ENCODE measurements at places on chromosomes 4 and X.

DNA sequence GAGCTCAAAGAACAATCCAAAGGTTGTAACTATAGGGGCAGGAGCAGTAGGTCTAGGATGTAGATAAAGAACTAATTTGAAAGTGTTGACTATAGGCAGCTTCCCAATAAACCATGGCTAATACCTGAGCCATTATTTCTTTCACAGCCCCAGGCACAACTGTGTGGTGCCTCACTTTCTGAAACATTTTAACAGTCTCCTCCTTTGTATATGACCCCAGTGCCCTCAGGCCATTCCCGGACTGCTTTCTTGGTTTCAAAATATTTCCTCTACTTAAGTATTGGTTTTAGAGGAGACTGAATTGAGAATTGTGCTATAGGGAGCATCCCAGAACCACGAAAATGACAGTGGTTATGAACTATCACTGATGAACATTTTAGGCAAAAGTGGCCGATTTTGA lies 728.7 kb downstream of the IL1RAPL1 start:
- DNase-seq = no peak

GRCh38 chrX:112678831-112679230 lies 907 bp downstream of the LHFPL1 start:
- DNase-seq = no peak

DNA sequence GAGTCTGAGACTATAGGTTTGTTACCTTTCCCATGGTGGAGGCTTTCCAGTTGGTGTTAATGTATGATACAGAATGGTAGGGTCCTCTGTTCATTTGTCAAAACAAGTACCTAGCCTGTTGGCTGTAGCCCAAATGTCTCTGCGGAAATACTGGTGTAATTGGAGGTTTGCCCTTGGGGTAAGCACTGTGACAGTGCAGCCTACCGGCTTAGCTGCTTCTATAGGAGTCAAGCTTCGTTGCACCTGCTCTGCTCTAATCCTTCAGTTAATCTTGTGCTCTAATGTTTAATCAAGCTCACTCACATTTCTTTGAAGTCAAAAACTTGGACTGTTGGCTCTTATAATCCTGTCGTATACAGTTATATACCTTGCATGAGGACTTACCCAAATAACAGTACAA lies 203.4 kb downstream of the CCNG2 start:
- no peak for DNase-seq

DNA sequence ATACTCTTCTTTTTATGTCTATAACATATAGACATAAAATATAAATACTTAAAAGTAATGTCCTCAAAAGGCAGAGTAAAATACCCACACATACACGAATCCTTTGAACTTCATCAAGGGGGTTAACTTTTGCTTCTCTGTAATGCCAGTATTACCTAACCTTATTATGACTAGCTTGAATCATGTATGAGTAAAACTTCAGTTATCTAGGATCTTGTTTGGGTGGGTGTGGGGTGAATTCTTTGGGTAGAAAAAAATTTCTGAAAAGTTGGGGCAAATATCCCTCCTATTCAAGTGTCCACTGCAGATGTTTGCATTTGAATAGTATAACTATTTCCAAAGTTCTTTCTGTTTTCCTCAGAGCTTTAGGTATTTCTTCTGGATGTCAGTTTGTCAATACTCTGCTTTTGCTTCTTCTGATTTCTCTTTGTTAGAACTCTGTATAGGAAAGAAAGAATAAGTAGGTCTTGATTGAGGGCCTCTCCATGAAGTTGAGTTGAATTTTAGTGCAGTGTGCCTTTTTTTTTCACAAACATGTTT lies 173.8 kb downstream of the ADGRL3 start:
- peak; percentile 54 for DNase-seq

DNA sequence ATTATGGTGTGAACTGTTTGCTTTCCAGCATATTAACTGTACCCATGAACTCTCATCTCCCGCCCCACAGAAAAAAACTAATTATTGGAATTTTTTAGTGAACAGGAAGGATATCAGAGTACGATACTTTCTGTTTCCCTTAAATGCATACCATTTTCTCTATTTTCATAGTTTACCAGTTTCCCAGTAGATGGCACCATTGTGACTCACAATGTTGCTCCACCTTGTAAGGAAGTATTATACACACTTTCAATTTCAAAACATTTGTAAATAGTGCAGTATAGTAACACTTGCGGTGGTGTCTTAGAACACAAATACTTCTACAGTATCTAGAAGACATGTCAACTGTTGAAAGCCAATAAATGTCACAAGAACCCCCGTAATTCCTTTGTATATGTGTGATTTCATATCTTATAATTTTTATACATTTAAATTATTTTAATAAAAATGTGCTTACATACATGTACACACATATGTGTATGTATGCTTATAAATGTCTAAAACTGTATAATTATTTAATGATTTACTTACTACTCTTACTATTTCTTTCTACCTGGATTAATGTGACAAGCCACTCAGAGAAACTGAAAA lies 167.3 kb downstream of the SLIT2 start:
- DNase-seq = peak; percentile 74

DNA sequence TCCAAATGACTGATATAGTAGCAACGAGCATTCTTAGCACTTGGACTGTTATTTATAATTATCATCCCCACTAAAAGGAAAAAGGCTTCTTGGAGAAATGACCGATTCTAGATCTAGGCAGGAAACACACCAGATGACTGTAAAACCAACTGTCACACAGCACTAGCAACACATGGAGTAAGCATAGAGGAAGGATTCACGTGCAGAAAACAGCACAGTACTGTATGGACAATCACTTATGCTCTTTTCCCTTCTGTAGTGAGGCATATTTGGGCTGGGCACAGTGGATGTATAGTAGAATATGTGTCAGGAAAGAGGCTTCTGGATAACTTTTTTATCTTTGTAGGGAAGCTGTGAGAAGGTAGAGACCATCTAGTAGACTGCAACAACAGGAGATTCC lies 6.0 kb upstream of the COPS4 start:
- no peak for DNase-seq

DNA sequence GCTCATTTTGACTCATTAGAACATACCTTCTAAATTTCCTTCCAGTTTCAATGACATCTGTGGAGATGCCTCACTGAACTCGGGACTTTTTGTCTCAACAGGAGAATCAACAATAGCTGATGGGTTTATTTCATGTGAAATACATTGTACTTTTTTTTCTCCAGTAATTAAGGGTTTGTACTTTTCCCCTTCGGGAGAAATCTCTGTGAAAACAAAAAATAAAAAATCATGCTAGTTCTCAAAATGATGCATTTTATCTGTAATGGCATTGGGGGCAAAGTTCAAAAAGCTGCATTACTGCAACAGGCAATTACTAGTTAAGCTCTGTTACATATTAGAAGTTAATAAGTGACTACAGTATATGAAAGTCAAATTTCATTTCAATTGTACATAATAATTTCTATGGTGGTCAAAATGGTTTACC lies 167.3 kb upstream of the SH3RF1 start:
- DNase-seq = no peak

DNA sequence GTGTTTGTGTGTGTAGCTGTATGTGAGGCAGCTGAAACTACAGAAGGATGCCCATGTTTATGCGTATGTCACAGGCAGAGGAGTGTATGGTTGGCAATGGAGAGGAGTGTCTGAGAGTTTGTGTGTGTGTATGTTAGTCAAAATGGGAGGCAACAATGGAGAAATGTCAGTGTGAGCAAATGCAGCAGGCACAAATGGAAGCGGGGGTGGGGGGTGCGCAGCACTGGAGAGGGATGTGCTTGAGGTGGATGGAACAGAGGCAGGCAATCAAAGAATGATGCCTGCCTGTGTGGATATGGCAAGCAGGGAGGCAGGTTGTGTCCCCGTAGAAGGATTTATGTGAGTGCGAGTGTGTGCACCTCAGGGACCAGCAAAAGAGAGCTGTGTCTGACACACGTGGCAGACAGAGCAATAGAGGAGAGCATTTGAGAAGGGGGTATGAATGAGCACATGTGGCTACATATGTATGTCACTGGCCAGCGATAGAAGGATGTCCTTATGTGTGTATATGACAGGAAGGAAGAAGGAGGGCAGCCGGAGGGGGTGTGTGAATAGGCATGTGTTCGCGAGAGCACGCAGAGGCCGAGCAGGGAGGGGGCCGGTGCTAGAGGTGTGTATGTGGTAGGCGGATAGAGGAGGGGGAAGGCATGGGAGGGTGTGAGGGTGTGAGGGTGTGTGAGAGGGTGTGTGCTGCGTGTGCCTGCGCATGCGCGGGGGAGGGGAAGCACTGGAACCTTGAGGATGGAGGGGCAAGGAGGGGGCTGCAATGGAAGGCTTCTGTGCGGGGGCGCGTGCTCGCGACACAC lies 1.1 kb downstream of the PJA1 start:
- no peak for DNase-seq

- DNase-seq = no peak
Observed at GRCh38 chrX:48595929-48596328, 1.4 kb upstream of the WDR13 start.

All from astrocyte of the spinal cord (primary cell).